Stimulated activated CD4-positive, alpha-beta T cell treated with anti-CD3 and anti-CD28 coated beads, Interleukin-1b, Interleukin-23, amount 100 ng/mL, for 48 hours (primary cell): ENCODE measurements at places on chromosomes 16 and 17.

DNA sequence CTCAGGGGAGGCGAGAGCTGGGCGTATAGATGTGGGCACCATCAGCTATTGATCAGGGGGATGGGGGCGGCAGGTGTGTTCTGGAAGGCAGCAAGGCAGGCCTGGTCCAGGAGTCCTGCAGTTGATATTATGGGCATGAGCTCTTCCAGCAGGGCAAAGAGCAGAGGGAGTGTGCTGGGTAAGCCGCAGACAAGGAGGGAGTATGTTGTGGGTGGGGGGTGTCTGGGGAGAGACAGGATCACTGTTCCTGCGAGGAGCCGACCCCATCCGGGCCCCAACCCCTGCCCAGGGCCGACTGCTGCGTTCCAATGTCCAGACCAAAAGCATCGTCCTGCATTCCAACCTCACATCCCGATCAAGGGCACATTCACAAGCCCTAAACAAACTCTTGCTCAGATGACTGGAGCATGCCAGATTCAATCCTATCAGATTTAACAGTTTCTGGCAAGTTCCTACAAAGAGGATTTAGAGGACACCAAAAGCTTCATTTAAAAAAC lies 9.2 kb downstream of the MXRA7 start:
- no peak for DNase-seq

- no peak for DNase-seq
These were observed 16.1 kb upstream of the NUP93 start for GRCh38 chr16:56713794-56714193.

DNA sequence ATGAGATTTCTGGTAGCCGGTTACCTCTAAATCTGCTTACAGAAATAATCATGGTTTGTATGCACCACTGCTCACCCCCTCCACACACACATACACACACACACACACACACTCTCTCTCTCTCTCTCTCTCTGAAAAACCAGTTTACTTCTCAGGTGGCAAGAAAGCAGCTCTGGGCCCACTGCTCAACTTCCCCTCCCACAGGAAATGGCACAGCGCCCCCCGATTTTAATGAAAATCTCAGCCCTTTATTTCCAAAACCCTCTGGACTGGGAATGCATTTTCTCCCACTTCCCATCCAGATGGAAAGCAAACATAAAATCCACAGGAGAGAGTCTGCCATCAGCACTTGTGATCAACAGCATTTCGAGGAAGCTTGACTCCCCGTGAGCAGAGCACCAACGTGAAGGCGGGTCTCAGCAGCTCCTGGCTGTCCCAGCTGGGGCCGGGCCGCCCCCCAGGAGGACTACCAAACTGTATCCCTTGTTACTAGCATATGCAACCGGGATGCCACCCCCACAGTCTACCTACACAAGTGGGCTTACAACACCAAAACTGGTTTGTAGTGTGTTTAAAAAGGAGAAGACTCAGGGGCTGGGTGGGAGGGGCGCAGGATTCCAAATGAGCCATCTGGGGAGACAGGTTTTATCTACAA lies 121.1 kb downstream of the SLC39A11 start:
- DNase-seq: no peak

DNA sequence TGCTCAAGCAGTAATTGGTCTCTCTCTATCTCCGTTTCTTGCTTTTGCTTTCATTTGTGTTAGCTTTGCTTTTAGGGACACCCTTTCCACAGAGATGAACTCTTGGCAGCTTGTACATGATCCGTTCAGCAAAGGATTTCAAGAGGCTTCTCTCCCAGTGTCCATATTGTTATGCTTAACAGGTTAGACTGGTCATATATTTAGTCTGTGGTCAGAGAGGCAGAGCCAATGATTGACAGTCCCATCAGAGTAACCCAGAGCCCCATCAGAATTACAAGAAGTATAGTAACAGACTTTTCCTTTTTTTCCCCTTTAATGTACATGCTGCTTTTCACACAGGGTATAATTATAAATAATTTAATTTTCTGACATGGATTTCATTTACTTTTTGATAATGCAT lies 34.4 kb downstream of the GDPD1 start:
- no peak for DNase-seq

DNA sequence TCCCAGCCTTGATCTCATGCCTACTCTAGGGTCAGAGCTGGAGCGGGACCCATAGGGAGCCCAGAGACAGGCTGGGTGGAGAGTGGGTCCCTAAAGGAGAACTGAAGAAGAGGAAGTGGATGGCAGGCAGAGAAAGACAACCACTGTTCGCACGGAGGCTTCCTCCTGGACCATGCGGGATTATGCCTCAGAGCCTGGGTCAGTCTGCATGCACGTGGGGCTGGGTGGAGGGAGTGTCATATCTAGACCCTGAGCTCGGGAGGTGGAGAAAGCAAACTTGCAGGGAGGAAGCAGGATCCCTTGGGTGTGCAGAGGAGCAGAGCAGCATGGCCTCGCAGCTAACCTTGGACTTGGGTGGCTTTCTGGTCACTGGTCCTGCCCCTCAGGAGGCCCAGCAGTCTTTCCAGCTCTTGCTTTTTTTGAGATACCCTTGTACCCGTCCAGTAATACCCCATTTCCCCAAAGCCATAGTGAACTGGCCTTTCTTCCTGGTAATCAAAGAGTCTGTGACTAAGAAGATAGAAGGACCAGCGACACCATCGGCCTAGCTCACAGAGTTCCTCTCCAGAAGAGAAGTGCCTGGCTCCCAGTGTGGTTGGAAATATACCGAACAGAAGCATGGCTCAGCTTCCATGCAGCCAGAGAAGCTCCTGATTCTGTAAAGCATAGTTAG lies 344.2 kb downstream of the CPPED1 start:
- DNase-seq: no peak

DNA sequence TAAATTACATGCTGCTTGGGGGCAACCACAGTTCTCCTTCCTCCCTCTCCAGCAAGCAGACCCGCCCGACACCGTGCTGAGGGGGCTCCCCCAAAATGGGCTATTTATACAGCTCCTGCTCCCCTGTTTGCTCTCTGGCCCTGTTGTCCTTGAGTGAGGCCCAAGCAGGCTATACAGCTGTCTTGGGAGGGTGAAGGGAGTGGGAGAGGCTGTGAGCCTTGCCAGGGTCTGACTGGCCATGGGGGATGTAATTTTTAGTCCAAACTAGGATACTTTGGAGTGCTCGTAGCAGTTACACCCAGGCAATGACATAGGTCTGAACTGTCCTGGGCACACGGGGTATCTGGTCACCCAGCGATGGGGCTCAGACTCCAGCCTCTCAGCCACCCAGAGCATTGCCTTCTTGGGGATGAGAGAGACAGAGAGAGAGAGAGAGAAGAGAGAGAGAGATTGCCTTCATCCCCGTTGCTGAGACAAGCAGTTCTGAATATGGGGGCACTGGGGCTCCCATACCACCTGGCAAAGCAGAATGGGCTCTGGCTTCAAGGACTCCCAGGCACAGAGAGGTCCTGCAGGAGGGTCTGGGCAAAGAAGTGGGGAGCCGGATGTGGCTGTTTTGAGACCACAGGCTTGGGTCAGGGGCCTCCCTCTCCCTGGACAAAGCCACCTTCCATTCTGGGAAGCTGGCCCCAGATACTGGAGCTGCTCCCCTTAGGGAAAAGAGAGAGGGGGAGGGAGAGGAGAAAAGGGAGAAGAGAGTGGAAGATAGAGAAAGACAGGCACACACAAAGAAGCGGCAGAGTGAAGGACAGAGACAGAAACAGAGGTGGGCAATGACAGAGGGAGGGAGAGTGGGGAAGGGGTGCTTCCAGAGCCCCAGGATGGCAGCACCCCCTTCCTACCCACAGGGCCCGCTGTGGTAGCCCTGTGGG lies 10.7 kb upstream of the TMEM92 start:
- no peak for DNase-seq

DNA sequence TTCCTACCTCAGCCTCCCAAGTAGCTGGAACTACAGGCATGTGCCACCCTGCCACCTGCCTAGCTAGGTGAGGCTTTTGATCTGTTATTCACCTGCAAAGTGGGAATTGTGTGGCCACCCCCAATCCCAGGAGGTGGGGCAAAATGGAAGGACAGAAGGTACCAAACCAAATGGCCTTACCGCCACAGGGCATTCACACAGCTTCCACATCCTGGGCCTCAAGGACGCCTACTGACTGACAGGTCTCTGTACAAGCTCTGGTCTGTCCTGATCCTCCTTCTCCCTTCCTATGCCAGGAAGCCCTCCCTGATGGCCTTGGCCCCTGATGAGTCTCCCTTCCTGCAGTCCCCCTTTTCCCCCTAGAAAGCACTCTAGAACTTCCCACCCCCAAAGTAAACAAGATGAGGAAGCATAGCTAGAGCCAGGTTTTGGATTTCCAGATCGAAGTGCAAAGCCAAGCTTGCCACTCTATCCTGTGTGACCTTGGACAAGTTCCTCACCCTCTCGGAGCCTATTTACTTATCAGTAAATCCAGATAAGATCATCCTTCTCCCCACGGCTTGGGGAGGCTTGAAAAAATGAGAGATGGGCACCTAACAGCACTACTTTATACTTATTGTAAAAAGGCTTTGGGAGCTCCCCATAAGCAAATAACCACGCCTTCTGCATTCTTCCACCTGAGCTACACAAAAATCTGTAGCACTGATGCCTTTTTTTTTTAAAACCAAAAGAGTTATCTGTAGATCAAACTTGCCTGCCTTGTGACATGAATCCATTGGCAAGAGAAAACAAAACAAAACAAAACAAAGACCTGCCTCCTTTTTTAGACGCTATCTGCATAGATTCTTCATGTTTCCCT lies 4.5 kb downstream of the PLLP start:
- DNase-seq: no peak

- no peak for DNase-seq
These were observed 27.8 kb downstream of the PITPNM3 start for GRCh38 chr17:6528557-6528956.
